ENCODE measurements at places on chromosomes 1 and 21. TPM values are rescaled to one million over a fixed set of nuclear protein-coding genes. Genes with fewer than 3 reads are reported as not detected.

DNA sequence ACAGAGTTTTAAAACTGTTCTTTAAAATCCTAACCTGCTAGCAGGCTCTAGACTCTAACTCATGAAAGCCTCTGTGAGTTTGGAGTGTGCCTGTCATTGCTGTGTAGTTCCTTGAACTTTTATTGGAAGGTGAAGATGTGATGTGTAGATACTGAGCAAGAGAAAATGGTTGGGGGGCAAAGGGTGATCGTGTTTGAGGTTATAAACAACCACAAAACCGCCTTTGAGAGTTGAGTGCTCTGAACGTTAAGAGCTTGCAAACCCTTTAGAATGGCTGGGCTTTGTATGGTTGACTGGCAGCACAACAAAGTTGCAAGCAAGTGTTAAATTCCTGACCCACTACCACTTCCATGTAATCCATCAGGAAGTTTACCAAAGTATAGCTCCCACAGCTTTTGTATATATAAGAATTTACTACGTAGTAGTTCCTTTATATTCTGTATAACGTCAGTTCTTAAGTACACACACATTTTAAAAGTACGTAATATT lies 19.6 kb downstream of the BACE2 start:
- DNase-seq, result no peak

ZSWIM5 gene
- polyA plus RNA-seq, result 0.34 TPM

DNA sequence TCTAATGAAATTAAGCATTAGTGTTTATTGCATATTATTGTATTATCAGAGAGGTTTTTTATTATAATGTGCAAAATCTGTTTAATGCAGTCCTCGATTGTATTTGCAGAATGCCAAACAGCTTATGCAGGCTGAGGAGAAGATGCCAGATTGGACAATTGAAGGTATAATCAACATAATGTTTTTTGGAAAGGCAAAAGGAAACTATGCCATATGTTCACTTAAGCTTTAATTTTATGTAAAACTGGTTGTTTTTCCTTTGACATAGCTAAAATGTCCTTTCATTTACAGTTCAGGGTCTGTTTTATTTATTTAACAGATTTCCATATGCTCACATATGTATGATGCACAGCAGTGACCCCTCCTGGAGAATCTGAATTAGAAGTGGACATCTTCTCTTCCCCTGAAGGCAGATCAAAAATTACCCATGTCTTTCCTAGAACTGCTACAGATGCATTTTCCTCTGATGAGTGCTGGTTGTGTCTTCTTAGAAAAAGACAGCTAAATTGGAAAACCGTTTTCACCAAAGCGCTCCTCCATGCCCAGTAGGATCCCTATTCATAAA lies 143.5 kb upstream of the USH2A start:
- DNase-seq, result no peak

DNA sequence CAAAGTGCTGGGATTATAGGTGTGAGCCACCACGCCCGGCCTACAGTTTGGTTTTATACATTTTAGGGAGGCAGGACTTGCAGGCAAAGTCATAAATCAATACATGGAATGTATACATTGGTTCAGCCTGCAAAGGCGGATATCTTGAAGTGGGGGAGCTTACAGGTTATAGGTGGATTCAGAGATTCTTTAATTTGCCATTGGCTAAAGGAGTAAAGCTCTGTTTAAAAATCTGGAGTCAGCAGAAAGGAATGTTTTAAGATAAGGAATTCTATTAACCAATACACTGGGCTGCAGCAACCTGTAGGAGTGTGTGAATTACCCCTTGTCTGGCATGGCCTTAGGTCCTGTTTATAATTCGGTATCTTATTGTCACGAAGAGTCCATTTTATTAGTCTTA lies 57.6 kb downstream of the OPTC start:
- no peak for DNase-seq

DNA sequence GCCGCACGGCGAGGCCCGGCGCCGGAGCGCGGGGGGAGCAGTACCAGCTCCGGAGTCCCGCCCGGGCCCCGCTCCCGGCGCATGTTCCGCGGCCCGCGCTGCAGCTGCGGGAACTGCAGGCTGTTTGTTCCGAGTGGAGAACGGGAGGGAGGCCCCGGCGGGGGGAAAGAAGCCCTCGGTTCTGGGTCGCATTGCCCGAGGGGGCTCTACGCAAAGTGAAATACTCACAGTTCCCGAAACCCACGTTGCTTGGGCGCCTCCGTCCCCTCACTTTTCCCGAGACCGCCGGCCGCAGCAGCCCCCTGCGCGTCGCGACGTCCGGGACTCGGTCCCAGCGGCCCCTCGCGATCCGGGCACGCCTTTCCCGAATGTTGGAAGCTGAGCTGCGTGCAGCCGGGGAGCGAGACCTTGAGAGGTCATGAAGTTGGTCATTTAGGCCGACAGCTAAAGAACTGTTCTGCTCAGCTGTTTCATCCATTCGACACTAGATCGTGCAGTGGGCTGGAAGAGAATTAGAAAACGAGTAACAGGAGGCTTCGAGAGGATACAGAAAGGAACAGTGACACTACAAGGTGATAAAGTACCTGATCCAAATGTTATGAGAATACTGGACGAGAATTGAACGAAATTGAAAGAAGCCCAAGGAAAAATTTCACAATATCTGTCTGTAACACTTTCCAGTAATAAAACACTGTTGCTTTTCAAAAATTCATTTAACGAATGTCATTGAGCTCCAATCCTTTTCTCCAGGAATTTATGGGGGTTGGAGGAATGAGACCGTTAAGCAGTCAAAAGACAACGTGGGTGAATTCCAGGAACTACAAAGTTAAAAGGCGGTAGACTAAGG lies 657 bp upstream of the LIN9 start:
- peak; percentile 28 for DNase-seq

- no peak for DNase-seq
Measured at GRCh38 chr1:192983349-192983980, 75.7 kb downstream of the UCHL5 start.

WDR3 gene
- 21.1 TPM for polyA plus RNA-seq

DNA sequence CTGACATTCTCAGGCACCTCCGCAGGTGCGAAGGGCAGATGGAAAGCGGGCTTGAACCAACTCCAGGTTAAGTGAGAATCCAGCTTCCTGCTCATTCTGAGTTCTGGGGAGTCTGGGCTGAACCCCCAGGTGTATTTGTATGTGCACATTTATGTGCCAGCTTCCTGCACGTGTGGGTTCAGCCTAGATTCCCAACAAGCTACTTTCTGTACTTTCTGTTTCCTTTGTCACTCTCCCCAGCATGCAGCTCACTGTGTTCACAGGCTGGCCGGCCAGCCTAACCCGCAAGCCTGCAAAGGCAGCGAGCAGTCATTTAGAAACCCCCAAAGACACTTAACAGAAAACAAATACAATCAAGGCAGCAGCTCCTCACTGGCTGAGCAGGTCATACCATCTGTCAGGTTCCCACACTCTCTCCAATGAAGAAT lies 1.3 kb upstream of the IL19 start:
- no peak for DNase-seq

- no peak for DNase-seq
Measured at GRCh38 chr21:35529171-35529863, 480.2 kb upstream of the RUNX1 start.

DNA sequence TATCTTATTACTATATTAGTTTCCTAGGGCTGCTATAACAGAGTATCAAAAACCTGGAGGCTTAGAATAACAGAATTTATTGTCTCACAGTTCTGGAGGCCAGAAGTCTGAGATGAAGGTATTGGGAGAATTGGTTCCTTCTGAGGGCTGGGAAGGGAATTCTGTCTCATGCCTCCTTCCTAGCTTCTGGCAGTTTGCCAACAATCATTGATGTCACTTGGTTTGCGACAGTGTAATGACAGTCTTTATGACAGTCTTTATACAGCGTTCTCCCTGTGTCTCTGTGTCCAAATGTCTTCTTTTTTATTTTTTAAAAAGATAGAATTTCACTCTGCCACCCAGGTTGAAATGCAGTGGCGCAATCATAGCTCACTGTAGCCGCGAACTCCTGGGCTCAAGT lies 15.8 kb upstream of the CENPF start:
- DNase-seq, result no peak

- peak; percentile 84 for DNase-seq
Measured at GRCh38 chr1:234533034-234533891, 54.3 kb upstream of the TARBP1 start.

Measured in hindlimb muscle (tissue), 1 donor.